ENCODE measurements at places on chromosomes 2 and 18.

DNA sequence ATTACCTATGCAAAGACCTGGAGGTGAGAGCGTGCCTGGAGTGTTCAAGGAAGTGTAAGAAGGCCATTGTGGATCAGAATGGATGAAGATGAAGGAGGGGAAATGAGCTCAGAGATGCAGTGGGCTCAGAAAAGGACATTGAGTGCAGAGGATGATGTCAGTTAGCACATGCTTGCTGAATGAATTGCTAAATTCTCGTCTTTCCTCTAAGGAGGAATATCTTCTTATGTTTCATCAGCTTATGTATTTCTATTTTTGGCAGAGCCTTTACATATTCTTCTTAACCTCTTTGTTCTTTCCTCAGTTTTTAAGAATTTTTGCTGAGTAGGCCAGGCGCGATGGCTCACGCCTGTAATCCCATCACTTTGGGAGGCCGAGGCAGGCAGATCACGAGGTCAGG is 30.9 kb downstream of the FAM171B start:
- DNase-seq = no peak

DNA sequence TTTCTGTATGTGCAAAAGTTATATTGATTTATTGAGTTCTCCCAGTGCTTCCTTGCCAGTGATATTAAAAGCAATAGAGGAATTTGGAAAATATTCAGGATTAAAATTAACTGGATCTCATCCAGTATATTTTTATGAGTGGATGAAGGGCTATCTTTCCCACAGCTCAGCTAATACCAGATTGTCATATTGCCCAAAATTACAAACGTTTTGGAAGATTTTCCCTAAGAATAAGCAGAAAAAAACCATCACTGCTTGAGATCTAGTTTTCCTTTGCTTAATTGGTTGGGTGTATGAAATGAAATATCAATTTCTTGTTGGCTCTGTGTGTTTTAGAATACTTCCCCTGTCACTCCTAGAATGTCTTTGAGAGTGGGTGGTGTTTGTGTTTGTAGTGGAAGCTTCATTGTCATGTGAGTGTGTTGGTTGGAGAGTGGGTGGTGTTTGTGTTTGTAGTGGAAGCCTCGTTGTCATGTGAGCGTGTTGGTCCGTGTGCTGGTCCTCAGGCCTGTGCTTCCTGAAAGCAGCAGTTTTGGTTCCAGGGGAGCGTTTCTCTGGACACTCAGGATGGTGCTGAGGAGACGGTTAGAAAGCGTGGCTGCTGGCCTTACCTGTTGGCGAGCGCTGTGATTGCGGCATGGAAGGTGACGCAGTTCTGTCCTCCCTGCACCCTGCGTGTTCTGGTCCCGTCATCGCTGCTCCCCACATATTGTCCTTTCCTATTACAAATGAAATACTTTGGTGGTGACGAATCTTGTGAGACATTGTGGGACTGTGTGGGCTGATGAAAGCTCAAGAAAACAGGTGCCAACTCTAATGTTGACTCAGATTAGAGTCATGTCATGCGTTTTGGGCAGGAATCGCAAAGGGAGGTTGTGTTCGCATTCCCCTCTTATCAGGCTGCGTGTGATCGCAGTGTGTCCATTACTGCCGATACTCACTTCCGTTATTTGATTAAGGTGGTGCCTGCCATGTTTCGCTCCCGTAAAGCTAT is 12.4 kb downstream of the ASB1 start:
- DNase-seq = peak; percentile 54

DNA sequence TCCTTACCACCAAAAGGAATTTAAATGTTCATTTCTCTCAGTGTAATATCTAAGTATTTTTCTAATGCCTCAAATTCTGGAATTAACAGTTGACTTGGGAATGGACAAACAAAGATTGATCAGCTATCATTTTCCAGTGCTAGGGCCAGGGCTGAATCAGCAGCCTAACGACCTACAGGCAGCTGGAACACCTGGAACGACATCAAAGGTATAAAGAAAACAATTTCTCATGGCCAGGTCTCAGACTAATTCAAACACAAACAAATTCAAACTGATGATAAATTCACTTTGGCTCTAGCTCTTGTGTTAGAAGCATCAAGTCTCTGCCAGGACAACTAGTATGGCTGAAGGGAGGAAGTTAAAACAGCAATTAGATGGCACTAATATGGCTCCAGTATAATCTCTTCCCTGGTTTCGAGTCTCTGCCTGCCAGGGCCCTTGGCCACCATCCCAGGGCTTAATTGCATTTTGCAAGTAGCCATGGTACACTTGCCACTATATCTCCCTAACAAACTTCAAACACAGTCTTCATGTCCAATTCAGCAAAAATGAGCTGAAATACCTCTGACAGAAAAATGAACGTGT is 70.2 kb upstream of the FSHR start:
- no peak for DNase-seq

GRCh38 chr2:109649736-109650695 is 35.9 kb downstream of the SOWAHC start:
- DNase-seq = no peak

DNA sequence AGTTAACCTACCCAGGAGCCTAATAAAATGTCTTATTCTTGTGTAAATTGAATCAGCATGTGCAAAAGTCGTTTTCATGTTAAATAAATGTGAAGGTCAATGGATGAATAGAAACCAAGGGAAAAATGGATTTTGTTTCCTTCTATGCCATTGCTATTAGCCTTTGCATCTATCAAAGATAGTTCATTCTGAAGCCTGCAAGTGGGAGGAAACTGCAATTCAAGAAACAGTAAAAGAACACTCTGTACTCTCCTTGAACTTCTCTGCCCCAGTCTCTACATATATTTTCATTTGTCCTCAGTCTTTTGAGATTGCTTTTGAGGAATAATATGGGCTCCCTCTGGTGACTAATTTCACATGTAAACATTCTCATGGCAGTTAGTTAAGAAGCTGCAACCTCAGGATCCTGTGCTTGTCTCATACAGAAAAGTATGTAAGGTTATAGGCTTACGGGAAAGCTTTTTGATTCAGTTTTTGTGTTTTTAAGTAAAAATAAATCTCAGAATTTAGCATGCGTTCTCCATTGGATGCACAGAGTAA is 1590.0 kb upstream of the LRRTM1 start:
- no peak for DNase-seq

GRCh38 chr2:20565623-20566236 is 85.2 kb downstream of the HS1BP3 start:
- no peak for DNase-seq

DNA sequence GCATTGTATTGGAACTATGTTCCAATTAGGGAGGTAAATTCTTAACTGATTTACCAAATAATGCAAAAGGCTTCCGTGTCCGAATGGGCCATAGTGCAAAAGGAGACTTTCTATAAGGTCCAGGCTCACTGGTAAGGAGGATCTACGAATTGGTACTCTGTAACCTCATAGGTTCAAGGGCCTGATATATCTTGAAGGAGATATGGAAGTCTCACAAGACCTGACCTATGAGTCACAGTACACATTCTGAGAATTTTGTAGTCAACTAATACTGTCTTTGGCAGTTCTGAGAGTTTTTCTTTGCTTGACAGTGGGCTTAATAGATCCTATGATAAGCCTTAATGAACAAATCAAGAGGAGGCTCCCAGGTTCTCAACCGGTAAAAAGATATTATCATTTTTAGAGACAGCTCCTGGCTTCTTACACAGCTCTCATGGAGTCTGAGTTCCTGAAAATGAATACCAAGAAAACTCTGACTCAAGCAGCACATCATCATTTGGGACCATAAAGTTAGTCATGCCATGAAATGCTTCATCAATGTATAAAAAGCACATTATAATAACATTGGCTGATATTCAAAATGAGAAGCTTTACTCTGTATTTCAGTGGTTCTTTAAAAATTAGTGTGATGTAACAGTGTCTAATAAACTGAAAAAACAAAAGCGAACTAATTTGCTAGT is 1275.2 kb upstream of the CRIM1 start:
- DNase-seq = no peak

DNA sequence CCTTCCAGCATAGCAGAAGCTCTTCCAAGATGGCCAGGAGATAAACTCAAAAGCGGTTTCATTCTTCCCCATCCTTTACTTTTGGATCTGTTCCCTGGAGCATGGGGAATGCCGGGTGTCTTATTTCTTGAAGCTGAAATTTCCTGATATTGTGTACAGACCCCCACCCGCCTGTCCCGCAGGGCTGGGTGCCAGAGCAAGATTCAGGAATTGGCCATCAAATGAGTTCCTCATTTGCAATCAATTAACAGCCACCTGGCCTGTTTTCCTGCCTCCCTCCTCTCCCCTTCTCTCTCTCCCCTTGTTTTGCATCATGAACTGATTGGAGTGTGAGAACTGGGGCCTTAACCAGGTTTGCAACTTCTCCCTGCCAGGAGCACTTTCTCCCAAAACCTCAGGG is 202.1 kb downstream of the SH3RF3 start:
- no peak for DNase-seq

DNA sequence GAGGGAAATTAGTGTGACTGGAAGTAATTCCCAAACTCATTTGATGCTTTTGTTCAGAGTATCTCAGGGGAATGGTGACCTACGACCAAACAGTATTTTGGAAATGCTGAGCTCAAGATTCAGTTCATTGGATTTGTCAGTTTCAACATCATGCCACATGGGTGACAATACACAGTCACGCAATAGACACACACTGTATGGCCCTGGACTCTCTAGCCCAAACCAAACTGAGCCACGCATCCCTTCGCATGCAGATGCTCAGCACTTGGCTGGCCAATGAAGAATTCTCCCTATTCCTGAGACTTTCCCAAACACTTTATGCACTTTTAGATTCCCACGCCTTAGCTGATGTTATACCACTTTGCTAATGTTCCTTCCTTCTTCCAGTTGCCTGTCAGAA is 10.0 kb downstream of the PDE1A start:
- no peak for DNase-seq

- DNase-seq = no peak
Observed at GRCh38 chr2:64651590-64651989, 2.1 kb downstream of the SERTAD2 start.

GRCh38 chr2:11810237-11810977 is 64.0 kb downstream of the LPIN1 start:
- DNase-seq = no peak

GRCh38 chr18:9716780-9717563 is 8.9 kb downstream of the RAB31 start:
- no peak for DNase-seq

GRCh38 chr2:227183657-227184367 is 19.4 kb downstream of the COL4A3 start:
- no peak for DNase-seq

- DNase-seq = no peak
Observed at GRCh38 chr2:39408351-39409136, 28.5 kb downstream of the MAP4K3 start.

DNA sequence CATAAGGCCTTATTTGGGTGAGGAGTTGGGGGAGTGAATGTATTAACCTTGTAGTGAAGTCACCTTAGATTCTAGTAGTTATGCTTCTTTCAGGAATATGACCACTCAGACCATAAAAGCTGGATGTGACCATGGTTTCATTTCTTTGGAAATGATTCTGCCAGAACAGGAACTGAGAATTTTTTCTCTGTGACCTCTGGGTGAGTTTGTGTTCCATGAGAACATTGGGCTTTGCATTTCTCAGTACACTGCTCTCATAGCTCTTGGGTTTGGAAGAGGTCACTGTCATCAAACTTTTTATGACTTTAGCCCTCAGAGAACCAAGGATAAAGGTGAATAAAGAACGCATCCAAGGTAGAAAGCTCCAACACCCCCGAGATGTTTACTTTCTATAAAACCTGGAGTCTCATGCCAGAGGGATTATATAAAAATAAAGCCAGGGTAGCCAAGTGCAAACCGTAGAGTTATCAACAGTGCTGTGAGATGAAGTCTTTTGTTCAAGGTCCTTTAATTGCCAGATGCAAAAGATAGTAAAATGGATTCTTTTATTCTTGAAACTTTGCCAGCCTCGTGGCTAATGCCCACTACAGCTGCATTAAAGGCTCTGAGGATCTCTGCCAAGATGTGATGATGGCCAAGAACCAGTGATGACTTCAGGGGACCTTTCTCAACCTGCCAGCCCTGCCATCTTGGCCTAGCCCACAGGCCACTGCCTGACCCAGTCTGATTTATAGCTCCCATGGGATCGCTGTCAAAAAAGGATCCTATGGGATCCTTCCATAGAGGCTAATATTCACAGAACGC is 27.8 kb upstream of the MAT2A start:
- DNase-seq = no peak

- no peak for DNase-seq
Observed at GRCh38 chr2:107136733-107137132, 250.8 kb upstream of the ST6GAL2 start.

DNA sequence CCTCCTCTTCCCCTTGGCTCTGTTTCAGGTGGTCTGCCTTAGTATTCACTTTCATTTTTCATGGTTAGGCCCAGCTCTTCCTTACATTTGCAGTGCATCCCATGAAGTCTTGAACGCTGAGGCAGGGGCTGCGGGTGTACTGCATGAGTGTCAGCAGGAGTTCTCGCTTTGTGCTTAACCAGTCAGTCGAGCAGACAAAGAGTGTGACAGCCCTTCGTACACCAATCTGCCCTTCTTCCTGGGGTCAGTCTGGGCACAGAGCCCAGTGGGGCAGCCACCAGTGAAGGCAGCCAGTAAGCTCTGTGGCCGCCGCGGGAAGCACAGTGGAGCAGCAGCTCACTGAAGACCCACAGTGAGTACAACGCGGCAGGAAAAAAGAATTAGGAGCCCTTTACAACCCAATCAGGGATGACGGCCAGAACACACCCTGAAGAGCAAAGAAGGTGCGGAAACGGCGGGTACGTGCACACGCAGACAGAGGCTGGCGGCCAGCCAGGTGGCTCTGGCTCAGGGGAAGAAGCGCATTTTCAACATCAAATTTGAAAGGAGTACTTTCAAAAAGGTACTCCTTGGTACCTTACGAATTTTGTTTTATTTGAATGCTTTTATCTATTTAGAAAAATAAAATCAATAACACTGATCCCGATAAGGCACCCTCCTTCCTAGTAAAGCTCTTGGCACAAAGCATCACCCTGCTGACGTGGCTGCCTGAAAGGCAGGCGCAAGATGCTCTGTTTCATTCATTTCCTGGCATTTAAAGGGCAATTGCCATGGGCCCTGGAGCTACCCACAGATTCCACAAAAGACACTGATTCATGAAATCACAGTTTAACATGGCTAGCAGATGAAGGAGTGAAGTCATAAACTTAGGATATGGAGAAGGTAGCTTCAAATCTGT is 47.0 kb upstream of the SEMA4C start:
- DNase-seq = no peak

GRCh38 chr2:3780477-3781402 is 77.4 kb downstream of the DCDC2C start:
- DNase-seq = peak; percentile 27

GRCh38 chr2:105377871-105378270 is 21.0 kb downstream of the FHL2 start:
- no peak for DNase-seq

DNA sequence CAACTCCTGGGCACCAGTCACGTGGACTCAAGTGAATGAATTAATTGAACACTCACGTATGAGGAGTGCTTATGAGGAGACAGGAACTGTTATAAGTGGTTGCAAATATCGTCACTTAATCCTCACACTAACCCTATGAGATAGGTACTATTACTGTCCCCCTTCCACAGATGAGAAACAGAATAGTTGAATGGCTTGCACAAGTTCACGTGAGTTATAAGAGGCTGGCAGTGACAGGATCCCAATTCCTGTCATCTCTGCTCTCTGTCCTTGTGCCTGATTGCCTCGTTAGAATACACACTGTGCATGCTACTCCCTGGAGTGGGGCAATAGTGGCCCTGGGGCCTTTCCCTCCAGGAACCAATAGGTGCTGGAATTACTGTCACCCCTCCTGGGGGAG is 253.5 kb downstream of the DYSF start:
- DNase-seq = no peak

GRCh38 chr2:176622792-176623191 is 353.6 kb downstream of the MTX2 start:
- DNase-seq = no peak
